PC-9 (cell line): ENCODE measurements at places on chromosomes 3 and 15. TPM values are rescaled to one million over a fixed set of nuclear protein-coding genes. Genes with fewer than 3 reads are reported as not detected.

- H3K36me3 ChIP-seq, result no peaks in the 10 kb centered on the region
- peaks cover 9% of the 10 kb centered on the region for H3K4me1 ChIP-seq
- peak; percentile 64 for DNase-seq
- no peaks in the 10 kb centered on the region for H3K27me3 ChIP-seq
- H3K27ac ChIP-seq, result no peak overlapping the region
Measured at GRCh38 chr3:125662675-125663074, 67.4 kb upstream of the OSBPL11 start.

DNA sequence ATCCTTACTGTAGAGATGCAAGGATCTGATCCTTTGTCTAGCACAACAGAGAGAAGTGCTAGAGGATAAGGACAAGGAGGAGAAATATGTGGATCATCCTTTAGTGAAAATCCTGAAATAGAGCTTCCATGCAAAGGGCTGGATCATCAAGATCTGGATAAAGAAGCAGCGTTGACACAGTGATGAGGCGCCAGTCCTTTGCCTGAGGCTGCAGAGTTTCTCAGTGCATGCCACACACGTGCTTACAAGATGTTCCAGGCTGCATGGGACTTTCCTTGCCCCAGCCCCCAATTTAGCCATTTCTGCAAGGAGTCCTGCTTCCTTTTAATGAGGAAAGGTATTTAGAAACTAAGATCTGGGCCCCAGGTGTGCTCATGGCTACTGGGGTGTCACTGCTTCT is 7.2 kb upstream of the ABTB1 start:
- no peaks in the 10 kb centered on the region for H3K36me3 ChIP-seq
- H3K27me3 ChIP-seq, result no peaks in the 10 kb centered on the region
- no peak overlapping the region for H3K27ac ChIP-seq
- no peaks in the 10 kb centered on the region for H3K4me1 ChIP-seq
- no peak for DNase-seq

GRCh38 chr3:66395635-66396034 is 105.2 kb downstream of the LRIG1 start:
- H3K27ac ChIP-seq, result no peak overlapping the region
- no peak overlapping the region for H3K4me3 ChIP-seq
- no peaks in the 10 kb centered on the region for H3K4me1 ChIP-seq
- no peaks in the 10 kb centered on the region for H3K36me3 ChIP-seq
- H3K27me3 ChIP-seq, result no peaks in the 10 kb centered on the region

GRCh38 chr15:68618394-68618793 is 39.6 kb downstream of the CORO2B start:
- H3K4me1 ChIP-seq, result no peaks in the 10 kb centered on the region
- no peaks in the 10 kb centered on the region for H3K36me3 ChIP-seq
- H3K4me3 ChIP-seq, result no peak overlapping the region
- H3K27ac ChIP-seq, result no peak overlapping the region

GRCh38 chr15:38905632-38906031 is 341.0 kb upstream of the RASGRP1 start:
- no peak overlapping the region for H3K27ac ChIP-seq
- no peak for DNase-seq
- H3K4me1 ChIP-seq, result no peaks in the 10 kb centered on the region
- H3K4me3 ChIP-seq, result no peak overlapping the region
- H3K27me3 ChIP-seq, result no peaks in the 10 kb centered on the region

DNA sequence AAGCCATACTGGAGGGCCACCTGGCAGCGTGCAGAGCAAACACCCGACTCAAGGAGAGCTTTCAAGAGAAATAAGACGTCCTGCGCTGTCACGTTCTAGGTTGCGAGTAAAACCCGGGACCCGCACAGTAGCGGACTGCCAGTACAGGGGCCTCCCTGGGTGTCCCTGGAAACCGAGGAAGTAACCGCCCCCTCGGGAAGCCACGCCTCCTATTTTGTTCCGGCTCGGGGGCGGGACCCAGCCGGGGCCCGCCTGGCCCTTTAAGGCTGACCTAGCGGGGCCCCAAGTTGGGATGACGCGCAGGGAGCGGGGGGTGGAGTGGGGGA is 218 bp upstream of the MAPKAPK3 start:
- peaks cover 36% of the 10 kb centered on the region for H3K4me1 ChIP-seq
- no peaks in the 10 kb centered on the region for H3K27me3 ChIP-seq
- peak overlapping the region; percentile 54; the same call in 1 of the 2 replicates for H3K4me3 ChIP-seq
- no peak overlapping the region for H3K27ac ChIP-seq

DNA sequence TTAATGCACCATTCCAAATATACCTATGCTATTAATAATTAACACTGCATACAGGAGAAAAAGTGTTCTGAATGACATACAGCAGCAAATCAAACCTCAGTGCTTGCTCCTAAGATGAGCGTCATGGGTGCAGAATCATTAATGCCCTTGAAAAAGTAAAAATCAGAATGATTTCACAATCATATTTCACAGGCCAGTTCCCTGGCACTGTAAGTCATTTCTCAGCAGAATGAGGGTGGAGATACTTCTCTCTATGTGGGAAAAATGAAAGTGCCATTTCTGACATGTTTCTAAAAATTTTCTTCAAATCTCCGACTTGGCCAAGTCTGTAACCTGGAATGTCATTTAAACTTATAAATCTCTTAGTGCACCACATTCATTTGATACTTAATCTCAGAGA is 549.8 kb upstream of the AGTR1 start:
- no peaks in the 10 kb centered on the region for H3K4me1 ChIP-seq
- no peak overlapping the region for H3K27ac ChIP-seq

DNA sequence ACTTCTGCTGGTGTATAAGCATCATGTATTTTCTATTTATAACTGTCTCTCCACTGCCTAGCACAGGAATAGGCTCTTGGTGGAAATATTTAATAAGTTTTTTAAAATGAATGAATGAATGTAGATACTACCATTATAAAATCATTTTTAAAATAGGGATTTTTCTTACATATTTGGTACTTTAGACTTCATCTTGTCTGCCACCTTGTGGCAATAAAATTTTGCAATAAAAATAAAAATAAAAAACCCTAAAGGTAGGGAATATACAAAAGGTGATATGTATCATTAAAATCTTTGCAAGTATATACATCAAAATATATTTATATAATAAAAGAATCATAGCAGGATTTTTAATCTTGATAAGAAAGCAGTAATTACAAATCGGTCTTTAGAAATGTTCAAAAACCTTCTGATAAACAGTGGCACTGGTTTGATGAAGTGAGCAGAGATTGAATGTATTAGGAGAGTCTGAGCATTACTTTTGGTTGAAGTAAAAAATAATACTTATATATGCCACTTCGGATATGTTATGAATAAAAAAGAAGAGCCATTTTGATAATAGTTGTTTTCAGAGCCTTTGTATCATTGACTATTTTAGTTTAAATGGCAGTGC is 95.2 kb downstream of the SPATA16 start:
- no peak overlapping the region for H3K27ac ChIP-seq
- H3K4me3 ChIP-seq, result no peak overlapping the region
- no peak for DNase-seq
- no peaks in the 10 kb centered on the region for H3K4me1 ChIP-seq
- H3K36me3 ChIP-seq, result no peaks in the 10 kb centered on the region
- H3K27me3 ChIP-seq, result no peaks in the 10 kb centered on the region

DNA sequence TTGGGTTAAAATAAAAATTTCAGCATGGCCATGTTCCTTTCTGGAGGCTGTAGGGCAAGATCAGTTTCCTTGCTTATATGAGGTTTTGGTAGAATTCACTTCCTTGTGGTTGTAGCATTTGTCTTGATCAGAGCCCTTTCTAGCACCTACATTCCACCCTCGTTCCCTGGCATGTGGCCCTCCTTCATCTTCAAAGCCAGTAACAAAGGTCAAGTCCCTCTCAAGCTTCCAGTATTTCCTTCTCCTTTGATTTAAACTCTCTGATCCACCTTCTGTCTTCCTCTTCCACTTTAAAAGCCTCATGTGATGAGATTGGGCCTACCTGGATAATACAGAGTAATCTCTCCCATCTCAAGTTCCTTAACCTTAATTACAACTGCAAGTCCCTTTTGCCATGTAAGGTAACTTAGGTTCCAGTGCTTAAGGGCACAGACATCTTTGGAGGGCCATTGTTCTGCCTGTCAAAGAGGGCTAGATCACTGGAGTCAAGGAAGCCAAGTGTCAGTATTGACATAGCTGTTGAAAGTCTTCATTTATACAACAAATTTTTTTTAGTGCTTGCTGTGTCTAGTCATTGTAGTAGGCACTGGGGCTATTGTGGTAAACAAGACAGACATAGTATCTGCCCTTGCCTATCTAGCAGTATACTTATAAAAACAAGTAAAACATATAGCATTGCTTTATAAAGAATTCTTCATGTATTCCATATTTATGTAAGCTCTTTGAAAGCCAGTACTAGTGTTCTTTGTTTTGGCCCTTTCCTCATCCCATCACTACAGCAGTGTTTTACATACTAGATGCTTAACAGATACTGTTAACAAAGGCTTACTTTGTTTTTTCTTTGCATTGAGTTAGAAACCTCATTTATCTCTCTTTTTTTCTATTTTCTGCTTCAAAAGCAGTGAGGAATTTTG is 40.7 kb downstream of the GLCE start:
- no peak for DNase-seq
- H3K27ac ChIP-seq, result no peak overlapping the region
- H3K4me1 ChIP-seq, result no peaks in the 10 kb centered on the region
- no peaks in the 10 kb centered on the region for H3K27me3 ChIP-seq
- H3K36me3 ChIP-seq, result no peaks in the 10 kb centered on the region

DNA sequence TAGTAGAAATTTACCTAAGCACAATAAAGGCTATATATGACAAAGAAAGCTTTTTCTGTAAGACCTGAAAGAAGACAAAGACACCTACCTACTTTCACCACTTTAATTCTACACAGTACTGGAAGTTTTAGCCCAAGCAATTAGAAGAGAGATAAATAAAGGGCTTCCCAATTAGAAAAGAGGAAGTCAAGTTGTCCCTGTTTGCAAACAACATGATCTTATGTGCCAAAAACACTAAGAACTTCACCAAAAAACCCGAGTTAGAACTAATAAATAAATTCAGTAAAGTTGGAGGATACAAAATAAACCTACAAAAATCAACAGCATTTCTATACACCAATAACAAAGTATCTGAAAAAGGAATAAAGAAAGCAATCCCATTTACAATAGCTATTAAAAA is 190.9 kb downstream of the NR2F2 start:
- H3K4me1 ChIP-seq, result no peaks in the 10 kb centered on the region
- DNase-seq, result no peak
- peaks cover 18% of the 10 kb centered on the region for H3K27me3 ChIP-seq
- H3K4me3 ChIP-seq, result no peak overlapping the region
- H3K36me3 ChIP-seq, result no peaks in the 10 kb centered on the region
- no peak overlapping the region for H3K27ac ChIP-seq

DNA sequence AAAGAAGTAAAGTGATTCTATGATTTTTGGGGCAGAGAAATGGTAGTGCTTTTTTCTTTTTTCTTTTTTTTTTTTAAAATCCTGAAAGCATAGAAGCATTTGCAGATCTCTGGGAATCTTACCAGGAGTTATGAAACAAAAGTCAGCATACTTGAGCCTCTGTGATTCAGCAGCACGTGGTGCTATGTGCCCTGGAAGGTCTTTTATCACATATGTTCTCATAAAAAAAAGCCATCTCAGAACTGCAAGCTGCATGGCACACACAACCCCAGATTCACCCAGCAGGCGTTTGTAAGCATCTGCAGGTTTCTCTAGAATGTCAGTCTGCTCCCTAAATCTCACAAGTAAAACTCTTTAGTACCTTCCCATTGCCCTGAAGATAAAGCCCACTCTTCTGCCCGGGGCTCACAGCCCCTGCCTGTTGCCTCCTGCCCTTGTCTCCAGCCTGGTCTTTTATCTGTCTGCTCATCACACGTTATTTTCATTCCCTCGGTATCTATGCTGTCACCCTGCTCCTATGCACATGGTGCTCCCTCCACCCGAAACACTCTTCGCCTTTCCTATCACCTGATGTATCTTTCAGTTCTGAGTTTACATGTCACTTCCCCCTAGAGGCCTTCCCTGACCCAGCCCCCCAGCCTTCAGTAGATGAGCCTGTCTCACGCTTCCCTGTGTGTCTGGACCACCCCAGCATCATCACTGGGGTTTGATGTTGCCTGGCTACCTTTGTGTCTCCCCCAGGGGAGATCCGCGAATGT is 72.4 kb downstream of the CHDH start:
- no peak overlapping the region for H3K27ac ChIP-seq
- no peaks in the 10 kb centered on the region for H3K36me3 ChIP-seq
- peaks cover 97% of the 10 kb centered on the region for H3K27me3 ChIP-seq
- H3K4me3 ChIP-seq, result no peak overlapping the region
- no peaks in the 10 kb centered on the region for H3K4me1 ChIP-seq
- no peak for DNase-seq

DNA sequence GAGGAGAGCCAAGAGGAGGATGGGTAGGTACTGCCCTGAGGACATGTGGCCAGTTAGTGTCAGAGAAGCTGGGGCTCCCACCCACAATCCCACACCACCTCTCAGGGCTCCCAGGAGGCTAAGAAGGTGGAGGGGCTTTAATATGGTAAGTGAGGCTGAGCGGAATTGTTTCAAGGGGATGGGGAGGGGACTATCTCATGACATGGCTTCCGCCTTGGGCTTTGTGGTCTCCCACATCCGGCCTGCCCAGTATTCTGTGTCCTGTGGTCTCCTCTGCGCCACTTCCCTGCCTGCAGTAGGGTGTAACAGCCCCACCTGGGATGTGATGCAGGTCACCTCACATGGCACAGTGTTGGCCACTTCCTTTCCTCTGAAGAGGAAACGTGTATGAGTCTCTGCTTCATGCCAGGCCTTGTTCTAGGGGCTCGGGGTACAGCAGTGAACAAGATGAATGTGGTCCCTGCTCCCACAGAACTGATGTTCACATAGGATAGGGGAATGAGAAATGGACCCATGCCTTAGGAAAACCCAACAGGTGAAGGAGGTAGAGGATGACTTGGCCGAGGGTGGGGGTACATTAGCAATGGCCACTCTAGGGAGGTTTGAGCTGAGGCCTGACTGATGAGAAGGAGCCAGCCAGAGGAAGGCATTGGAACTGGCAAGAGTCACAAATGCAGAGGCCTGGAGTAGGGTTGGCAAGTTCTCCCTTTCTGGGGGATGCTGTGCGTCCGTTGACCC is 3.2 kb downstream of the NEIL1 start:
- no peak overlapping the region for H3K27ac ChIP-seq
- DNase-seq, result no peak
- no peak overlapping the region for H3K4me3 ChIP-seq
- H3K36me3 ChIP-seq, result no peaks in the 10 kb centered on the region
- no peaks in the 10 kb centered on the region for H3K27me3 ChIP-seq

DNA sequence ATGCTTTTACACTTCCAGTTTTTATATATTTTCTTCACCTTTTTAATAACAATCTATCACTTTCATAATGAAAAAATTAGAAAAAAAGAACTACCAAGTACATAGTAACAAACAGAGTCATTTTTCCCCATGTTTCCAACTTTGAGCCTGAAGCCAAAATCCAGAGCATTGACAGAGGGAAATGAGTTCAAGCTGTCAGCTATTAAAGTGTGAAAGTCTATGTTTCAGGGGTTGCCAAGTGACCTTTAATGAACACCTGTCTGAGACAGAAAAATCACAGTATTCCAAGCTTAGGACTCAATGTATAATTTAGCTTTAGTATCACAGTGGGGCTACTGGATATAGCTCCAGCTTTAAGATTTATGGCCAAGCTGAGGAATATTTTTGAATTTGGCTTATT is 128.3 kb upstream of the GADL1 start:
- no peak overlapping the region for H3K4me3 ChIP-seq
- no peaks in the 10 kb centered on the region for H3K36me3 ChIP-seq
- no peak overlapping the region for H3K27ac ChIP-seq
- DNase-seq, result no peak

TGM4 gene
- total RNA-seq, result 0.61 and 0.63 TPM in 2 replicates

CDV3 gene
- total RNA-seq, result 178 and 193 TPM in 2 replicates

TUSC7 gene
- not detected in 2 replicates for total RNA-seq

CHRM5 gene
- total RNA-seq, result not detected in 2 replicates

DLEC1 gene
- total RNA-seq, result 0.35 and 0.45 TPM in 2 replicates

GOLGA8J gene
- total RNA-seq, result not detected in 2 replicates
